ENCODE measurements at places on chromosomes 7 and 10. TPM values are rescaled to one million over a fixed set of nuclear protein-coding genes. Genes with fewer than 3 reads are reported as not detected.

- H3K27me3 ChIP-seq: no peaks in the 10 kb centered on the region
- no peaks in the 10 kb centered on the region for H3K4me1 ChIP-seq
- H3K27ac ChIP-seq: no peak overlapping the region
- no peaks in the 10 kb centered on the region for H3K36me3 ChIP-seq
Observed at GRCh38 chr10:17765602-17766001, 13.6 kb downstream of the TMEM236 start.

GRCh38 chr7:123710683-123711082 is 38.1 kb downstream of the WASL start:
- no peaks in the 10 kb centered on the region for H3K4me1 ChIP-seq
- no peaks in the 10 kb centered on the region for H3K27me3 ChIP-seq
- no peak for DNase-seq
- H3K36me3 ChIP-seq: peaks cover 8% of the 10 kb centered on the region
- no peak overlapping the region for H3K4me3 ChIP-seq
- no peak overlapping the region for H3K27ac ChIP-seq

GRCh38 chr10:62769574-62770242 is 34.8 kb upstream of the ADO start:
- no peaks in the 10 kb centered on the region for H3K27me3 ChIP-seq
- H3K27ac ChIP-seq: no peak overlapping the region
- H3K36me3 ChIP-seq: no peaks in the 10 kb centered on the region
- no peaks in the 10 kb centered on the region for H3K4me1 ChIP-seq
- H3K4me3 ChIP-seq: no peak overlapping the region

DNA sequence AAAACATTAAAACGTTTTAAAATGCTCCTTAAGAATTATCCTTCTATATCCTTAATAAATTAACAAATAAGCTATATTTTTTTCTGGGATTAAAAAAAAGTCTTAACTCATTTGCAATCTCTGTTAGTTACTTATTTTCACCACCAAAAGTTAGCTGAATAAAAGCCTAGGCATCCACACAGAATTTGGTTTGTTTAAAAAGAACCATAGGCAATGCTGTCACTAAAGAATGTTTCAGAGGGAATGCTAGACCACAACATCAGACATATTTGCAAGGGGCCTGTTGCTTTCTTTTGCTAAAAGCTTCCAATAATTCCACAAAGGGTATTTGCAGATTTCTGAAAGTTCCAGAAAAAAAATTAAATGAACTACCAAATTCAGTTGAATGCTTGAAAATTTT is 244.2 kb downstream of the POU6F2 start:
- DNase-seq: no peak
- H3K27me3 ChIP-seq: no peaks in the 10 kb centered on the region
- H3K4me3 ChIP-seq: no peak overlapping the region
- no peak overlapping the region for H3K27ac ChIP-seq
- H3K36me3 ChIP-seq: no peaks in the 10 kb centered on the region

GRCh38 chr7:8259586-8260222 is 2.3 kb downstream of the ICA1 start:
- H3K27ac ChIP-seq: no peak overlapping the region
- peaks cover 4% of the 10 kb centered on the region for H3K4me1 ChIP-seq
- H3K27me3 ChIP-seq: no peaks in the 10 kb centered on the region
- no peak overlapping the region for H3K4me3 ChIP-seq
- no peaks in the 10 kb centered on the region for H3K36me3 ChIP-seq

DNA sequence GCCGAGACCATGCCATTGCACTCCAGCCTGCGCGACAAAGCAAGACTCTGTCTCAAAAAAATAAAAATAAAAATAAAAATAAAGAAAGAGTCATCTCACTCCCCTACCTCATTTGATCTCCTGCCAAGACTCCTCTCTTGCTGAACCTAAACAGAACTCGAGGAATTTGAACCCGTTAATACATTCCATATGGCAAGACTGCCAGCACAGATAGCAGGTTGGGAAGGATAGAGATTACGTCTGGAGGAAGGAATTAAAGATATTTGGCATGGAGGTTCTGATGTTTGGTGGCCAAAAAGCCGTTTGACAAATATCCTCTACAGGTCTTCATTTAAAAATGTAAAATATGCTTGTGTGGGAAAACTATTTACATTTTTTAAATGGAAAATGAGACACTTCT is 549.6 kb downstream of the HTR7 start:
- no peaks in the 10 kb centered on the region for H3K4me1 ChIP-seq
- H3K27ac ChIP-seq: no peak overlapping the region
- no peak overlapping the region for H3K4me3 ChIP-seq
- H3K36me3 ChIP-seq: no peaks in the 10 kb centered on the region
- H3K27me3 ChIP-seq: no peaks in the 10 kb centered on the region
- DNase-seq: no peak

DNA sequence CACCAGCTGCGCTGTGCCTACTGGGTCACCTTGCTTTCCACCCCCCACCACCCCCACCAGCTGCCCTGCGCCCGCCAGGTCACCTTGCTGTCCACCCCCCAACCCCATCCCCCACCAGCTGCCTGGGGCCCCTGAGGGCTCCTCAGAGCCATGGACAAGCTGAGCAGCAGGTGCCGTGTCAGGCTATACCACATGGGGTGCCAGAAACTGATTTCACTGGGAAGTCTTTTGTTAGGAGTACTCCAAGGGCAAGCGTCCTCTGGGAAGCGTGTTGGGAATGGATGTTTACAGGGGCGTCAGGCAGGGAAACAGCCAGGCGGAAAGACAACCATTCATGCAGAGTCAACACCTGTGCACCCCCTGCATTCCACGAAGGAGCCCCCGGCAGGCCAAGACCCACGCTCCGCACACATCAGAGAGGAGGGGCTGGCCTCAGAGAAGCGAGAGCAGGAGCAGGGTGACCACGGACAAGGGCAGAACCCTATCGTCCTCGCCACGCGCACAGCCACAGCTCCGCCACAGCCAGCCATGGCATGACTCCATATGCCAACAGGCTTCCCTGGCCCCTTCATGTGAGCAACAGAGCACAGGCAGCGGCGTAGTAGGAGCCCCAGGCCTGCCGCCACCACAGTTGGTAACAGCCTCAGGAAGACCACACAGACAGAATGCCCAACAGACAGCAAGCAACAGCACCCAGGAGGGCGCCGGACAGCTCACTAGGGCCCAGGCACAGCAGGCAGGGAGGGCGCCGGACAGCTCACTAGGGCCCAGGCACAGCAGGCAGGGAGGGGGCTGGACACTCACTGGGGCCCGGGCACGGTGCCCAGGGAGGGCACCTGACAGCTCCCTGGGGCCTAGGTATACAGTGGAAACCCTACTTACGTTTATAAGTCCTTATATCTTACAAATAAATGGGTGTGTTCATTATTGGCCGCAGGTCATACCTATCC is 180.8 kb downstream of the MAD1L1 start:
- H3K4me3 ChIP-seq: no peak overlapping the region
- H3K27ac ChIP-seq: no peak overlapping the region
- H3K36me3 ChIP-seq: no peaks in the 10 kb centered on the region
- no peak for DNase-seq
- no peaks in the 10 kb centered on the region for H3K27me3 ChIP-seq

GRCh38 chr7:98594348-98594747 is 22.7 kb upstream of the NPTX2 start:
- no peak overlapping the region for H3K27ac ChIP-seq
- H3K4me1 ChIP-seq: no peaks in the 10 kb centered on the region
- DNase-seq: no peak
- H3K36me3 ChIP-seq: no peaks in the 10 kb centered on the region
- H3K27me3 ChIP-seq: no peaks in the 10 kb centered on the region

DNA sequence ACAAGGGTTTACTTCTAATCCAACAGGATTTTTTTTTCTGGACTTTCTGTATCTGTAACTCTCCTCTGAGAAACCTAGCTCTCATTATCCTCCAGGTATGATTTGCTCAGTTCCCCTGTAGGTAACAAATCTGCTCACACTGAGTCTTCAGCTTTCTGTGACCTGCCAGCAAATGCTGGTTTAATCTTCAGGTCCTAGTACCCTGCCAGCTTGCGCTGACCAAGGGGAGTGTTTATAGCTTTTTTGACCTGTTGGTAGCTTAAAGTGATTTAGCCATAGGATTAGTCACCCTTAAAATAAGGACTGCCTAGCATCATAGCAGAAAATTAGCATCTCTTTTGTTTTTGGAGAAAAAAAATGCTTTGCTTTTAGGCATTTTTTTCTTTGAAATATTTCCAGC is 22.4 kb downstream of the SND1 start:
- no peaks in the 10 kb centered on the region for H3K27me3 ChIP-seq
- H3K4me1 ChIP-seq: no peaks in the 10 kb centered on the region
- no peak overlapping the region for H3K27ac ChIP-seq
- H3K36me3 ChIP-seq: no peaks in the 10 kb centered on the region
- no peak for DNase-seq

- no peak overlapping the region for H3K27ac ChIP-seq
- no peaks in the 10 kb centered on the region for H3K27me3 ChIP-seq
- no peaks in the 10 kb centered on the region for H3K4me1 ChIP-seq
- H3K4me3 ChIP-seq: no peak overlapping the region
- H3K36me3 ChIP-seq: no peaks in the 10 kb centered on the region
Observed at GRCh38 chr10:19014034-19014433, 34.6 kb upstream of the MALRD1 start.

DNA sequence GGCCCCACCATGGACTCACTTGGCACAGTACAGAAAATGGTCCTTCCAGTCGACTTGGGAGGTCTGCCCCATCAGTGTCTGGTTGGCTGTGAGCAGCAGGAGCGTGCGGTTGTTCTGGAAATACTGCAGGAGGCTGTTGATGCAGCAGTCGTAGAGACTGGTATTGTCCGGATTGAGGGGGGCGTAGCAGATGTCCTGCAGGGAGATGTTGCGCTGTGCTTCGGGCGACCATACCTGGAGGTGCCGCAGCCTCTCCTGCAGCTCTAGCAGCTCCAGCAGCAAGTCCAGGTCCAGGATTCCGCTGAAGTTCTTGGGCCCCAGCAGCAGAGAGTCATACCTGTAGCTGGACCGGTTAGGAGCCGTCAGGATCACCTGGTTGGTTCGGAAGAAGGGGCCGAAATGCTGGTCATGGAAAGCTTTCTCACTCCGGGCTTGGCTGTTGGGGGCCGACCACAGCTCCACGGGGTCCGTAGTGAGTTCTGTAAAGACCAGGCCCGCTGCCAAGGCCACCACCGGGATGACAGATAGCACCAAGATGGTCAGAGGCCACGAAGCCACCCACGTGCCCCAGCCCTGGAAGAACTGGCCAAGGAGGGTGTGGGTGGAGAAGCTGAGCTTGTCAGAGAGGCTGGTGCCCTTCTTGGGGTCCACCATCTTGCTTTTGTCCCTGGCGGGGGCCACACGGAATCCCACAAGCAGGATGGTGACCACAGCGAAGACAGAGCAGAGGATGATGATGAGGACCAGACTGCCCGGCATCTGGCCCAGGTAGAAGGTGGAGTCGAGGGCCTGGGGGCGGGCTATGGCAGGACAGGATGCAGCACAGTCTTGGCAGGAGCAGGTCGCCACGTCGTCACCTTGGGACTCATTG is 2.1 kb downstream of the NPC1L1 start:
- H3K4me1 ChIP-seq: peaks cover 69% of the 10 kb centered on the region
- H3K27me3 ChIP-seq: no peaks in the 10 kb centered on the region
- peak overlapping the region; percentile 86 for H3K27ac ChIP-seq
- H3K4me3 ChIP-seq: peak overlapping the region; percentile 54
- DNase-seq: no peak
- H3K36me3 ChIP-seq: peaks cover 6% of the 10 kb centered on the region

DNA sequence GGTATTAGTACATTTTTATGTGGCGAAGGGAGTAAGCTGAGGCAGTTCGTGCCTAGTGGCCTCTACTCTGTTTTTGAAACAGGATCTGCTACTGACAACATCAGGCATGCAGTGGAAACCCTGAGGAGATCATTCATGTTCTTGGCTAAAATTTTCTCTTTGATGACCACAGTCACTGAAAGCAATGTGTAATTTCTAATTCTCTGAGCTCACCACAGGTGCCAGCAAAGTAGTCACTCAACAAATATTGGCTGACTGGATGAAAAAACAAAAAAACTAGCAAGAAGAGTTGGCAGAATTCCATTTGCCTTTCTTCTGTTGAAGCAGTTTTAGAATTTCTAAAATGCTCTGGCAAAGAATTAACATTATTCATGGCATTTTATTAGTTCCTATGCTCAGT is 176.5 kb upstream of the KCTD7 start:
- peak overlapping the region; percentile 50 for H3K27ac ChIP-seq
- H3K4me1 ChIP-seq: peaks cover 21% of the 10 kb centered on the region
- DNase-seq: no peak
- no peaks in the 10 kb centered on the region for H3K36me3 ChIP-seq
- H3K4me3 ChIP-seq: no peak overlapping the region

The ZNF488 gene
- 0.02 TPM for polyA plus RNA-seq

The CYP2W1 gene
- polyA plus RNA-seq: not detected

The PRTFDC1 gene
- 0.93 TPM for polyA plus RNA-seq

The PAX4 gene
- not detected for polyA plus RNA-seq

The SPDYE6 gene
- 2.4 TPM for polyA plus RNA-seq

The MYPN gene
- polyA plus RNA-seq: 0.01 TPM

The POM121 gene
- 6.1 TPM for polyA plus RNA-seq
